ENCODE measurements at places on chromosomes 1 and 21.

DNA sequence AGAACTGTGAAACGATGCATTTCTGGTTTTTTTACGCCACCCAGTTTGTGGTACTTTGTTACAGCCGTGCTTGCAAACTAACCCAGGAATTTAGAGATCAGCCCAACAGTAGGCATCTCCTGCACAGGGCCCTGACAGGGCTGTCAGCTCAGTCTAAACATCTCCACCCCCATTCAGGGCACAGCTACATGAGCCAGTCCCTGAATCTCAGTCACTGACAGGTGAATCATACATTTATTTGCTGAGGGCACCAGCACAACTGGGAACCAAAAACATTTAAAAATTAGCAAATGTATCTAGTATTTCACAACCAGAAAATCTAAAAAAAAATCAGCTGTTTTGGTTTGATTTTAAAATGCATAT lies 30.7 kb downstream of the PRDX6 start:
- no peak for DNase-seq

GRCh38 chr1:34742667-34743270 lies 12.1 kb upstream of the GJB5 start:
- DNase-seq: no peak

GRCh38 chr1:44739307-44740178 lies at the start of gene KIF2C:
Gene KIF2C (plus strand): TSS chr1:44739837. CDS start chr1:44739933, 96 bp downstream.
- peak; percentile 87 for DNase-seq

DNA sequence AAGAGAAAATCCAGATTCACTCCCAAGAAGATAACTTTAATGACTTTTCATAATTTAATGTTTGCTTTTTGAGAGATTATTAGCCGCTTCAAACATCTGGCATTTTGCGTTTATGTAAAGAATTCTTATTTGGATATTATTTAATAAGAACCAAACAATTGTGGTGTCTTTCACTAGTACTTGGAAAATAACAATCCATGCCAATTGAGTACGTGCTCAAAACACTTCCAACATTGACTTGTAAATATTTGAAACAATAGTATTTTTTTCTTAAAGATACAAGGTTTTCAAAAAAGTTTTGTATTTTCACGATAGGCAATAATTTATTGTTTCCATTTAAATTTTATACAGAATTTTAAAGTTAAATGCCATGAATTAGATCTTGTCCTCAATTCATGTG lies 498.7 kb downstream of the AMY1C start:
- no peak for DNase-seq

DNA sequence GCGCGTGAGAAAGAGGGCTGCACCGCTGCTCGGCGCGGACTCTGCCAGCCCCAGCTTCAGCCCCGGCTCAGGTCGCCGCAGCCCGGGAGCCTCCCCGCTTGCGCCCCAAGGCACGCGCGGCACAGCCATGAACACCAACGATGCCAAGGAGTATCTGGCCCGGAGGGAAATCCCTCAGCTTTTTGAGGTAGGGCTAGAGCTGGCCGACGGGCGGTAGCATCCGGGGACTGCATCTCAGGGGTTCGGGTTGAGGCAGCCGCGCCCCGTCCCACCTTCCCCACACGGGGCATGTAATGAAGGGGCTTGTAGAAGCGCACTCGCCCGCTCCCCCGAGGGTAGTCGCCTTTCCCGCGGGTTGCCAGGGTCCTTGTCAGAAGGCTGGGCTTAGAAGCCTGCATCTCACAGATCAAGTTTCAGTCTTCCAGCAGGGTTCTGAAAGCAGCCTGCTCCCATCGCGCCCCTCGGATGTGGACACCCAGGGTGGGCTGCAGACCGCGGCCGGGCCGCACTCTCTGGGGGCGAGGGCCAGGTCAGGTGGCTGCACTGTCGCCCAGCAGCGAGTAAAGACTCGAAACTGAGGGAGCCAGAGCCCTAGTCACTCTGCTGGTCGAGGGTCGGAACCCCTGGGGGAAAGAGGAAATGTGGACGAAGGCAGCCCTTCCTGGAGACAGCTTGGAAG lies 507 bp downstream of the AK5 start:
- DNase-seq: no peak

- no peak for DNase-seq
Measured at GRCh38 chr1:205350691-205351141, 6.0 kb downstream of the KLHDC8A start.

DNA sequence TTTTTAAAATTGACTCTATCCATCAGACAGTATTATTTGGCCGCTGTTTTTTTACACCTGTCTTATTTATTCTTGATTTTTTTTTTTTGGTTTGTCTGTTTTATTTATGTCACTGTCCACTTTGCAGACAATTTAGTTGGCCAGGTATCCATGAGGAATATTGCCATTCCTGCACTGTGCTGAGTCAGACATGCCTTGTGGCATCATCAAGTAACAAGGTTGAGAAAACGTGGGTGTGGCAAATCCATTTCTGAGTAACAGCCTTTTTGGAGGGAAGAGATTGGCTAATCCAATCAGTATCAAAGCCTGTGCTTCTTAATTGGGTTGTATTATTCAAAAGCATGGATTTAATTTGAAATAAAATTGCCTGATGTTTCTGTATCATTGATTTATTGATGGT lies 463.1 kb downstream of the USP25 start:
- no peak for DNase-seq

- no peak for DNase-seq
Measured at GRCh38 chr1:18937539-18937938, 18.9 kb downstream of the IFFO2 start.

DNA sequence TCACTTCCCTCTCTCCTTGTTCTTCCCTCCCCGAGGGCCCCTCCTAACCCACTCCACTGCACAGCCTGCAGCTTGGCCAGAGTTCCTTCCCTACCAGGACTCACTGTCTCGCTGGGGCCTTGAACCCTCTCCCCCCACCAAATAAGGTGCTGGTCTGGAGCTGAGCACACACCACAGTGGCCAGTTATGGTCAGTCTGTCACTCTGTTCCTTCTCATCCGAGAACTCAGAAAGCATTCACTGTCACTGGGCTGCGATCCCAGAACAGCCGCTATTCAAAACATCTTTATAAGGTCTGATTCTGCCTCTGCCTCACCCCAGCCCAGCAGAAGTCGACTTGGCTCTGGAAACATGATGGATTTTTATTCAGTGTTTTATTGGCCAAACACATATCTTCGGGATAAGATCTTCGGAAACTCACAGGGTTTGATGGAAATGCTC lies 19.8 kb upstream of the LBR start:
- DNase-seq: no peak

- DNase-seq: peak; percentile 69
Measured at GRCh38 chr1:58395355-58395754, 151.2 kb downstream of the OMA1 start.

GRCh38 chr1:183914891-183915290 lies 110.0 kb downstream of the RGL1 start:
- DNase-seq: no peak

DNA sequence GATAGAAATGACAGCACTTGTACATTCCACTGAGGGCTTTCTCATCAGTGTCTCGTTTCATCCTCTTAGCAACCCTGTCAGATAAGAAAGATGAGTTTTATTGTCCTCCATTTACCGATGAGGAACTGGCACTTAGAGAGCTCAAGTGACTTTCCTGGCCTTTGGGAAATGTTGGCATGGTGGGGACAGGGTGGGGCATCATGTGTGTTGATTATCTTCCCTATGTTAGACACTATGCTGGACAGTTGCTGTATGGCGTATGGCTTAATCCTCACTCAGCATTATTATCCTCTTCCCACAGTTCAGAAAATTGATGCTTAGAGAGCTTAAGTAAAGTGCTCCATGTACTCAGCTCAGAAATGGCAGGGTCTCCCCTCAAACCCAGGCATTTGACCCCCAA lies 163.2 kb downstream of the CAMTA1 start:
- no peak for DNase-seq

- no peak for DNase-seq
Measured at GRCh38 chr21:29209696-29210095, 79.3 kb downstream of the MAP3K7CL start.

DNA sequence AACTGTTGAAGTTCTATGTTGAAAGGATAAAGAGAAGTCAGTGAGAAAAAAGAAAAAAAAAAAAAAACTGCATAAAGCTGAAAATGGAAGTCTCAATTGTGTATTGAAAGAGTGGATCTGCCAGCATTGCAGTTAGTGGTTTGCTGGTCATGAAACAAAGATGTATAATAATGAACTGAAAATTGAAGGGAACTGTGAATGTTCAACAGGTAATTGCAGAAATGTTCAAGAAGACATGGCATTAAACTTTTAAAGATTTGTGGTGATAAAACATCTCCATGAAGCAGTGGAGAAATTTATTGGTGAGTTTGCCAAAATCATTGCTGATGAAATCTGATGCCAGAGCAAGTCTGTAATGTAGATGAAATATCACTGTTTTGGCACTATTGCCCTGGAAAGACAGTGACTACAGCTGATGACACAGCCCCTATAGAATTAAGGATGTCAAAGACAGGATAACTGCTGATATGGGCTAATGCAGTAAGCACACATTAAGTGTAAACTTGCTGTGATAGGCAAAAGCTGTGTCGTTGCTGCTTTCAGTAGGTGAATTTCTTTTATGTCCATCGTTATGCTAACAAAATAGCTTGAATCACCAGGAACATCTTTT lies 71.0 kb downstream of the RD3 start:
- peak; percentile 28 for DNase-seq

DNA sequence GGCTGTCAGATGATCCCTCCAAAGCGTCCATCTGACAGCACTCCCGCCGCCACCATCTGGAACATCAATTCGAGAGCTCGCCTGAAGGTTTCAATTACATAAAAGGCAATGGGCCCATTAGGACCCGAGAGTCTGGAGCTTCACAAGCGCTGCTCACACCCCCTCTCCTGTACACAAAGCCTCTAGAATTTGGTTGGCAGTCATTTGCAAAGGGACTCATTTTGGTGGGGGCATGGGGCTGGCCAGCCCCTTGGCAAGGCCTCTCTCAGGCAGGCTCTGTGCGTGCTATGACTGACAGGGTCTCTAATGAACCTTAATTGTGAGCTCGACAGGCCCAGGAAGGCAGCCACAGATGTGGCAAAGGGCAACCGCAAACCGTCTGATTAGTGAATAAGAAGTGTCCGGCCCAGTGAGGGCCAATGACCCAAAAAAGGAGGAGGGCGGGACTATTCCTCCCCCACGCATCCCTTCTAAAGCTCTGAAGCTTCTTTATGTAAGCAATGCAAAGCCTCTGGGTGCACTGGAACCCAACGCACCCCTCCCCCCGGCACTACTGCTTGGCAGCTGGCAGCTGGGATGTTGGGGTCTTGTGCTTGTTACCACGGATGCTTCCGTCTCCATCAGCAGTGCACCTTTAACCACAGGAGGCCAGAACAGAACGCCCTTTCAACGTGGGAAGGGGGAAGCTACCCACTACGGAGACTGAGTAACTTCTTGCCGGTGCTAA lies 79.4 kb downstream of the CAPZB start:
- DNase-seq: no peak

DNA sequence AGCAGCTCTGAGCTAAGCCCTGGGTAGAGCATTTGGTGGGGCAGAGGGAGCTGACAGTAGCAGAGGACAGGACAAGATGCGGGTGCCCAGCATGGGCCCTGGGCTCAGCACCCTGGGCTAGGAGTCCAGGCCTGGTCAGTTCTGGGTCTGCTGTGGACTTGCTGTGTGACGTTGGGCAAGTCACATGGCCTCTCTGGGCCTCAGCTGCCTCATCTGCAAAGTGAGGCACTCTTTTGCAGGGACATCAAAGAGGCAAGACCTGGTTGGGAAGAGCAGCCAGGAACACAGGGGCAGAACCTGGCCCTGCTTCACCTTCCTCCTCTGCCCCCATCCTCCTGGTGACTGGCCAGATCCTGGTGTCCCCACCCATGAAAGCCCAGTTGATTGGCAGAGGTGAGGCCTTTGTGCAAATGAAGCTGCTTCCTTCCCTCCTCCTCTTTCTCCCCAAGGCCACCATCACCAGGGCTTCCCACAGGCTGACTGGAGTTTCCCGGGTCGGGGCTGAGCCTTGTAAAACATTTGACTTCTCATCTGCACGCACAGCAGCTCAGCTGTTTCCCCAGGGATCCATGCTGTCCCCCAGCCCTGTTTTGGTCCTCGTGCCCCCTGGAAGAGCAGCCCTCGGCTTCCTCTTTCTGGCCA lies 350.5 kb downstream of the MATN1 start:
- no peak for DNase-seq

DNA sequence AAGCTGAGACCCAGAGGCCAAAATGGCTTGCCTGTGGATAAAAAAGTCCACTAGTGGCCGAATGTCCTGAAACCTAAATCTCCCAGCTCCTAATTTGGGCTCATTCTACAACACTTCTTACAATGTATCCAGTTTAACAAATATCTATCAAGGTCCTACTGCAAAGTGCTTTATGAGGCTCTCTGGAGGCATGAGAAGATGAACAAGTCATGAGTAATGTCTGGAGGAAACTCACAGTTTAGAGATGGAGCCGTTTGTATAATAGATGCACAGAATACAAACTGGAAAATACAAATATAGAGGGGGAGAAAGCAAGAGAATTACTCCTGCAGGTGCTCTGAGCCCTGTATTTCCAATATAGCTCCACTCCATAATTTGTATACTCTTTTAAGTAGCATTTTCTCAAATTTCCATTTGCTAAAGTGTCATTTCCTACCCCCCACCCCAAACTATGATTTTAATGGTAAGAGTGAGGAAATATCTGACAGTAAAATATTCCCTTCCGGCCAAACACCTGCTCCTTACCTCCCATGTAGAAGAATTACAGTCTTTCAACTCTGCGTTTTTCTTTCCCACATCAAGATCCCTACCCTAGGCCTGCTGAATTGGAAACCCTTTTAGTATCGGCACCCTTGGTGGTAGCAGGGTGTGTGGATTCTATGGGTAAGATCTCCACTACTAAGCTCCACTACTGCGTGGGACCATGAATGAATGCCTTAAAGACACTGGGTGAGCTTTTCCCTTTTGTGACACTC lies 3.3 kb upstream of the ADAMTS5 start:
- no peak for DNase-seq

DNA sequence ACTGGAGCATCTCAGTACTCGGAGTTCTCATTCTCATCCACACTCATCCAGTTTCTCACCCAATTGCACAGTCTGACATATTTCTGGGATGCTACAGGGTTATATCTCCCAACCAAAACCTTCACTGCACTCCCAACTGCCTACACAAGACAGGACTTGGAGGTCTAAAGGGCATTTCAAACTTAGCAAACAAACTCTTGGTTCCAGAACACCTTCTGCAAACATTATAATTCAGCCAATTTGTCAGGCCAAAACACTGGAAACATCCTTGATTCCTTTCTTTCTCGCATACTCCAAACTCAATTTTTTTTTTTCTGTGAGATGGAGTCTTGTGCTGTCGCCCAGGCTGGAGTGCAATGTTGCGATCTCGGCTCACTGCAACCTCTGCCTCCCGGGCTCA lies 7.9 kb downstream of the SLAMF1 start:
- no peak for DNase-seq
